SW480 (cell line): ENCODE measurements at places on chromosomes 7 and 10.

GRCh38 chr10:119364645-119365600 lies 157.6 kb downstream of the GRK5 start:
- DNase-seq: no peak

- DNase-seq: no peak
These were observed 3.4 kb downstream of the ENTPD1 start for GRCh38 chr10:95759233-95759826.

- no peak for DNase-seq
These were observed 190.0 kb upstream of the CACNA2D1 start for GRCh38 chr7:82633592-82633991.

DNA sequence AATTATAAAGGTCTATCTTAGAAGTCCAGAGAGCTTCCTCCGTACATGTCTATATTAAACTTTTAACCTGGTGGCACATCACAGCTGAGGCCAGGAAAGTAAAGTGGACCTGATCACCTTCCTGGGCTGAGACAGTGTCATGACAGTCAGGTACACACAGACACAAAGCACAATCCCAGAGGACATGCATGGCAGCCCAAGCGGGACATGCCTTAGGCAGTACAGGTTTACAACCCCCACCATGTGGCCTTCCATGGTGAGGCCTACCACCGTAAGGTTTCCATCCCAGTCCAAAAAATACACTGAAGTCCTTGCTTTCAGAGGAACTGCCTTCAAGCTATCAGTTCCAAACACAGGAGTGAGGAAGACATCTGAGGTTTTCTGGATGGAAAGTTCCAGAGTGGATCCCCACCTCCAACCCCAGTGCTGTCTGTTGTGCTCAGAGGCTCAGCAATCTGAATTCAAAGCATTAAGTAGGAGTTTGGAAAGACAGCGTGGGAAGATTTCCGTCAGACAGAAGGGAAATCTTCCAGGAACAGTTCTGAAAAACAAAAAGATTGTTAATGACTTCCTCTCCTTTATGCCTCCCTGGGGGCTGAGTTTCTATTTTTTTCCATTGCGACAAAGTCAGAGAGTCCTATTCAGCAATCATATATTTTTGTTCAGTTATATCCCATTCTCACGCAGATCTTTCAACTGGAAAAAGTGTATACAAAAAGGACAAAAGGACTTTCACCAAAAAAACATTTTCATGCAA lies 20.1 kb downstream of the IFIT3 start:
- no peak for DNase-seq

GRCh38 chr7:32049599-32049998 lies 20.6 kb downstream of the PDE1C start:
- no peak for DNase-seq

- DNase-seq: no peak
These were observed 3.4 kb upstream of the HYCC1 start for GRCh38 chr7:23017309-23017708.

DNA sequence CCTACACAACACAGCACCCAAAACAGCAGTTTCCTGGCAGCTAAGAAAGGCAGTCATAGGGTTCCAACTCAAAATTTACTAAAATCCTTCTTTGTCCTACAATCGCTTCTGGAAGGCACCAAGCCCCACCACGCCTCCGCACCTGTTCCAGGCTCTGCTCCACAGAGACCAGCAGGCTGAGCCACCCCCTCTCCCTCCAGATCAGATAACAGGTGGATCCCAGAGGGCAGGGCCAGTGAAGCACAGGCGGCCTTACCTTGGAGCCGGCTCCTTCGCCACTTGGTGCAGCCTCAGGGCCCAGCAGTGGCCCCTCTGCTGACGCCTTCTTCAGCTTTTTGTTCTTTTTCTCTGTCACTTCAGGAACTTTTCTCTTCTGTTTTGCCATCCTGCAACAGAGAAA lies 33.0 kb downstream of the ZFAND2A start:
- no peak for DNase-seq

- DNase-seq: no peak
These were observed 156.8 kb upstream of the NFE2L3 start for GRCh38 chr7:25995216-25995615.

- DNase-seq: no peak
These were observed 7.7 kb upstream of the NRBF2 start for GRCh38 chr10:63125459-63125858.

DNA sequence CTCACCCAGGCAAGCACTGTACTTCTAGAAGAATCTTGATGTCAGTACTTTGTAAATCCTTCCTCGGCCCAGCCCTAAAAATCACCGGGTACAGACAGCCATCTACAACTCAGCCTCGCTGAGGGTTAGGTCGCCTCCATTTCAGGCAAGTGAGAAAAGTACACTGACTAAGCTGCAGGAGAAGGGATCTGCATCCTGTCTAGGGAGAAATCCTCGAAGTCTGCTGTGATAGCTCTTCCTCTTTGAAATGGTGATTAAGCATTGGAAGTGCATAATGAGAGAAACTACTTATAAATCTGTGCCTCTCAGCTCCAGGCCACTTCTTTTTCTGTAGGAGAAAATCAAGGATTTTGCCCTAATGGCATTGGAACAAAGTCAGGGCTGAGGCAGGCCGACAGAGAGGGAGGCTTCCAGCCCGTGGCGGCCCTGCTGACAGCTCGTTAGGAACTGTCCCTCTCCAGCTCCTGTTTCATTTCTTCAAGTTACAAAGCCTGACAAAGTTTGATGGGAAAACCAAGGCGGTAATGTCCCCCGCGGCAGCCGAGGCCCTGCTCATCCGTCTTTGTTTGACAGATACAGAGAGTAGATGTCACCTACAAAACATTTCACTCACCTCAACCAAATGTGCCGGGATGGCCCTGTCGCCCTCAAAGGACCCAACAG lies 14.1 kb upstream of the GOT1 start:
- no peak for DNase-seq

GRCh38 chr7:99433158-99433557 lies 5.4 kb downstream of the PTCD1 start:
- no peak for DNase-seq

GRCh38 chr7:78063758-78064157 lies 265.2 kb downstream of the PHTF2 start:
- no peak for DNase-seq

DNA sequence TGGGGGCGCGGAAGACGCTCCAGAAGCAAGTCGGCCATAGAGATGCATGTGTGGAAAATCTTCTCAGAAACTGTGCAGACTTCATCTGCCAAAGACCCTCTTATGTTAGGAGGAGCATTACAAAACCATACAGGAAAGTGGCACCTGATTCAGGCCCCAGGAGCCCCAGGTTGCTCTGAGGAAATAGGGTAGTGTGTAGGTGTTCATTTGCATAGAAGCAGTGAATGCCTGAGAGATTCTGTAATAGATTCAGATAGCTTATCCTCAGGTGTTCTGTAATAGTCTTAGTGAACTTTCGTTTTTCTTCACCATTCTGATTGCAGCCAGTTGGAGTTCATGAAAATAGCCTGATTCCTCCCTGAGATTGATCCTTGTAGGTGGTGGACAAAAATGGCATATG lies 106.4 kb upstream of the GJD4 start:
- DNase-seq: no peak

DNA sequence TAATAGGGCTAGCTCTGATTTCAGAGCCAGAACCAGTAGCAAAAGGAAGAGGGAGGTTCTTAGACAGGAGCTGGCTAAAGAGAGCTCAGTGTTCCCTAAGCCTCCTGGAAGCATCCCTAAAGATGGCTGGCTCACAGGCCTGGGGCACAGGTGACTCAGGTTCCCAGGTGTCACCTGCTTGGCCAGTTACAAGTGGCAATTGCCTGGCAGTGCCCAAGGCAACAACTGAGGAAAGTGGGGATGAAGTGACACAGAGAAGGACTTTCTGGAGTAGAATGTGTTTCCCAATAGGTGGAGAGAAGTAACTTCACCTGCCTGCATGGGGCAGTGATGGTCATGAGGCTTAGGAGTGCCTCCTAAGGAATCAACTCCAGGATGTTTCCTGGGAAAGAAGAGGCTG lies 66.5 kb upstream of the EEPD1 start:
- no peak for DNase-seq

DNA sequence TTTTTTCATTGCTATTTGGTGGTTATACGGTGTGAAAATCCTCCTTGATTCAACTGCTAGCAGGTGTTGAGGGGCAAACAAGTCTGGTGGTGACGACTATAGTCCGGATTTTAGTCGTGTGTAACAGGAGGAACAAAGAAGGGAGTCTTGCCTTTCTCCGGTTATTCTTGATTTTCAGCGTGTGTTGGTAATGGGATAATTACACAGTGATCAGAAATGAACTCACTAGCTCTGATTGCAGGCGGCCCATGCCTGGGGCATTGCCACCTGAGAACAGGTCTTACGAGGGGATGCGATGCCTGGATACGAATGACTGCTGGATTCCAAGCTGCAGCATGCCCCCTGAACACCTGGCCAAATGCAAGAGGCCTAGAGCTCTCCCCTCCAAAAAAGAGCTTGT lies 72.8 kb downstream of the CAMK1D start:
- no peak for DNase-seq

- no peak for DNase-seq
These were observed 121.4 kb downstream of the POU6F2 start for GRCh38 chr7:39099146-39099545.

GRCh38 chr7:105638334-105638733 lies 57.0 kb upstream of the EFCAB10 start:
- no peak for DNase-seq

GRCh38 chr10:97200616-97201015 lies 14.9 kb upstream of the SLIT1 start:
- DNase-seq: no peak
